ENCODE measurements at places on chromosomes 1 and 21.
A peak's percentile ranks its signal among the peaks of the same experiment; 100 is the strongest.

DNA sequence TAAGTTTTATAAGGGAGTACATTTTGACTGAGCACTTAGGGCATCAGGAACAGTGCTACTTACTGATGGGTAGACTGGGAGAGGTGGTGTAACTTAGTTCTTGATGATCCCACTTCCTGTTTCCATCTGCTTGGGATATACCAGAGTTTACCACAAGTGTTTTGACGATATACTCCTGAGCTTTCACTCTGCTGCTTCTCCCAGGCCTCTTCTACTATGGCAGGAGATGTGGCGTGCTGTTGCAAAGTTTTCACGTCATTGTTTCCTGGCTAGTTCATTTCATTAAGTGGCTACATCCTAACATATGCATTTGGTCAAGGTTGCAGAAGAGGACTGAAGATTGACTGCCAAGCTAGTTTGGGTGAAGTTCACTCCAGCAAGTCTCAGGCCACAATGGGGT, 41.3 kb upstream of the LAMC2 start:
- DNase-seq, result no peak

GRCh38 chr1:37152491-37152890, 118.2 kb upstream of the GRIK3 start:
- DNase-seq, result no peak

- no peak for DNase-seq
Measured at GRCh38 chr1:38560457-38560856, 299.1 kb downstream of the RRAGC start.

GRCh38 chr1:43121256-43121900, 50.7 kb downstream of the EBNA1BP2 start:
- DNase-seq, result no peak

DNA sequence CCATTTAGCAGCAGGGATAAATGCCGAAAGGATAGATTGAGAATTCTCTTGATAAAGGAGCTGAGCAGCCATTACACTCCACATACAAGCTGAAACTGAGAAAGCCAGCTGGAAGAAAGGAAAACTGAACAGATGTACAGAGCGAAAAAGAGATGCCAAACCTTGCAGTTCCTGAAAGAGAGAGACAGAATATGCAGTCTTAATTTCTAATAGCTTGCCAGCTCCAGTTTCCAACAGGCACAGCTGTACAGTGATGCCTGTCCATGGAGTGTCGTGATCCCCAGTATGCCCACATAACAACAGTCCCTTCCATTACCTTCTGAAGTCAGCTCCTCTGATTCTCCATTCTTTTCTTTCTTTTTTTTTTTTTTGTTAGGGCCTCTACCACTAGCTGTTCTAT, 22.7 kb downstream of the ABL2 start:
- no peak for DNase-seq

DNA sequence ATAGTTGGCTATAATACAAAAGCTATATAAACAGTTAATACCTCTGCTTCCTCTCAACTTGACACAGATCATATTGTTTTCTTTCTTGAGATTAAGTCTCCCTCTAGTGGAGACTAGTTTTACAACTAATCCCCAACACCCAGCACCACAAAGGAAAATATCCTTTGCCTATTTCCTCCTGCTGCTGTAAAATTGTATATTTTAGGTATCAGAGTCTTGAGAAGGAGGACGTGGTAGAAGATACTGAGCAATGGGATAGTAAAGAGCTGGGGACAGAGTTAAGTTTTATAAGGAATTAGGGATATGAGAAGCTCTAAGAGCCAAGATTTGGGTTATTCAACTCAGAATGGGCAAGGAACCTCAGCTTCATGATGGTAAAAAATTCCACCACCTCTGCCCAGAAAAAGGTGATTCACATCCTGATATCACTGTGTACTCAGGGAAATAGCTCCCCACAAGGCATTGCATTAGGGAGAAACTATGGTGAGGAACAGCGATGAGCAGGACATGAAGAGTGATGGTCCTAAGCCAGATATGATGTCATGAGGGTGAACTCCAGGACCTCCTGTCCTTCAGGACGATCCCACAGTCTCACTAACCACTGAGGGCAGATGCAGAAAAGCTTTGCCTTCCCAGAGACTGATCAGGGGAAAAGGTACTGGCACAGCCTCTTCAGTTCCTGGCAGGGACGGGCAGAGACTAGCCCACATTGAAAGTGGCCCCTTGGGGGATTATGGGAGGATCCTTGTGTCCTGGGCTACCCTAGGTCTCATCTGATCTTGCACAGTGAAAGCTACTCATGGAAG, 14.7 kb upstream of the CFAP126 start:
- peak; percentile 87 for DNase-seq

DNA sequence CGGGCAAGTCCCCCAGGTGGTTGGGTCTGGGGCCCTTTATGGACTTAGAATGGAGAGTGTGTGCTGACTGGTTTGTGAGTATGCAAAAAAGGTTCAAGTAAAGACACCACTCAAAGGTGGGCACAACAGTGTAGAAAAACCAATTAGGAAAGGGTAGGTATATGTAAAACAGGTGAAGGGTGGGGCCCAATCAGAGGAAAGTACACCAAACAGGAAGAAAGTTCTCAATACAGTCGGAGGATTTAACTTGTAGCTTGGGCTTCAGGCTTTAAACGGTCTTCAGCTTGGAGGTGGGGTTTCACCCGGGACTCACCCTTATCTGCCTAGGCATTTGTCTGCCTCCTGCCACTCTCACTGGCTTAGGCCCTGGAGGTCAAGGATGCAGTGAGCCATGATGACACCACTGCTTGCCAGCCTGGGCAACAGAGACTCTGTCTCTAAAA, 6.8 kb upstream of the PUM1 start:
- DNase-seq, result no peak

GRCh38 chr1:228463559-228464455, 23.4 kb upstream of the RNF187 start:
- peak; percentile 29 for DNase-seq

- no peak for DNase-seq
Measured at GRCh38 chr1:53552146-53552861, 93.1 kb downstream of the DMRTB1 start.

- no peak for DNase-seq
Measured at GRCh38 chr1:27527890-27528817, 38.2 kb upstream of the WASF2 start.

GRCh38 chr1:67843331-67843730, 10.1 kb upstream of the GNG12 start:
- DNase-seq, result no peak

DNA sequence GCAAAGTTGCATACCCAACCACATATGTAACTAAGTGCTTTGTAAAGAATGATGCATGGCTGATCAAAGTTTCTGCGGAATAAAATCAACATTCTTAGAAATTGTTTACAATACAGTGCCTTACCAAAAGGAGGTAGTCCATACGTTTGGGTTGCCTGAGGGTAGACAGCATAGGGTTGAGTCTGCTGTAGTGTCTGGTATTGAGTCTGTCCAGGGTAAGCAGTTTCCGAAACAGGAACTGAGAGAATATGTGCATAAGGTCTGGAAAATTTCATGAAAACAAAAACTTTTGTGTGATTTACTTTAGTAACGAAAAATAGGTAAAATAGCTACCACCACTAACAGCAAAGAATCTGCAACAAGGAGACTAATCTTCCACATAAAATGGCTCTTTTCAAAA, 53.0 kb downstream of the EYA3 start:
- DNase-seq, result no peak

GRCh38 chr1:200741551-200742207, 3.0 kb downstream of the CAMSAP2 start:
- DNase-seq, result no peak

DNA sequence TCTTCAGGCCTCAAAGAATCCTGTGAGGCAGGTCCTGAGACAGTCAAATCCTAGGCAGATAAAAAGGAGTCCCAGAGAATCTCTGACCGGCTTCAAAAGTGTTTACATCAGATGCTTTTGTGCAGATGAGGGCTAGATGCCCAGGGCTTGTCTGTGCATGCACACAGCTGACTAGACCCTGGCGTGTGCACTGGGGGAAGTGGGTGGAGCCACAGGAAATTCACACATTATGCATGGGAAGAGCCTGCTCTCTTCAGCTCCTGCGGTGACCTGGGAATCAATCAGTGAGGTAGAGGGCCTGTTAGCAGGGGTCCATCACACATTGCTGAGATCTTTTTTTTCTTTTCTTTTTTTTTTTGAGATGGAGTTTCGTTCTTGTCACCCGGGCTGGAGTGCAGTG, 36.6 kb upstream of the NHLH2 start:
- DNase-seq, result peak; percentile 11

- DNase-seq, result no peak
Measured at GRCh38 chr1:179168536-179168935, 60.9 kb downstream of the ABL2 start.

- DNase-seq, result no peak
Measured at GRCh38 chr1:172138634-172139033, 281.9 kb upstream of the C1orf105 start.

GRCh38 chr1:119302011-119302410, 66.6 kb upstream of the HAO2 start:
- no peak for DNase-seq

DNA sequence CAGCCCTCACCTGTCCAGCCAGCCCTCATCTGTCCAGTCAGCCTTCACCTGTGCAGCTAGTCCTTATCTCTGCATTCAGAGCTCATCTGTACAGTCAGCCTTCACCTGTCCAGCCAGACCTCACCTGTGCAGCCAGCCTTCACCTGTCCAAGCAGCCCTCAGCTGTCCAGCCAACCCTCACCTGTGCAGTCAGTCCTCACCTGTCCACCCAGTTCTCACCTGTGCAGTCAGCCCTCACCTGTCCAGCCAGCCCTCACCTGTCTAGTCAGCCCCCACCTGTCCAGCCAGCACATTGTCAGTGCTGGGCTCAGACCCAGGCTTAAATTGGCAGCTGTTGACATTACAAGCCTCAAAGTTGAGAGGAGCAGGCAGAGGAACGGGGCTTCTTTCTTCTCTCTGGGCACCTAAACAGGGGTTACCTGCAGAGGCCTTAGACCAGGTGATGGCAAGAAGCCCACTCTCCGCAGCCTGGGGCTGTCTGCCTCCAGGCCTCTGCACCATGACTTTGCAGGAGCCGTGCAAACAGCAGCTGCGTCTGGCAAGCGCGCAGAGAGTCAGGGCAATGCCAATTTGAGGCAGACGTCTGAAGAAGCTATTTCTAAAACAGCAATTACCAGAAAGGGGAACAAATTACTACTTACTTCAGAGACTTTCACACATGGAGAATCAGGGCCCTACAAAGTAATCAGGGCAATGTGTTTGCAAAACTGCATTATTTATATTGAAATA, 506.1 kb downstream of the NPHP4 start:
- no peak for DNase-seq

DNA sequence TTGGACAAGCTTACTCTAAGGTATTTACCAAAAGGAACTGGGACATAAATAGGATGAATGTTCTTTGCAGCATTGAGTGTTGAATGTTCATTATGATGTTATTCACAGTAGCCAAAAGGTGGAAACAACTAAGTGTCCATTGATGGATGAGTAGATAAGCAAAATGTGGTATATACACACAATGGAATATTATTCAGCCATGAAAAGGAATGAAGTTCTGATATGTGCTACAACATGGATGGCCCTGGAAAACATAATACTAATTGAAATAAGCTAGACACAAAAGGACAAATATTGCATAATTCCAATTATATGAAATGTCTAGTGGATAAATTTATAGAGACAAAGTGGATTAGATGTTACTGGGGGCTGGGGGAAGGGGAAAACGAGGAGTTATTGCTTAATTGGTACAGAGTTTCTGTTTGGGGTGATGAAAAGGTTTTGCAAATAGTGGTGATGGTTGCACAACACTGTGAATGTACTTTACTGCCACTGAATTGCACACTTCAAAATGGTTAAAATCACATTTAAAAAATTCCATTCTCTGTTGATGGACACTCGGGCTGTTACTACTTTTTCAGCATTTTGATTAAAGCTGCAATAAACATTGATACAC, 2.9 kb downstream of the MTARC1 start:
- peak; percentile 28 for DNase-seq

GRCh38 chr1:203083463-203083921, 2.3 kb downstream of the MYOG start:
- DNase-seq, result no peak

DNA sequence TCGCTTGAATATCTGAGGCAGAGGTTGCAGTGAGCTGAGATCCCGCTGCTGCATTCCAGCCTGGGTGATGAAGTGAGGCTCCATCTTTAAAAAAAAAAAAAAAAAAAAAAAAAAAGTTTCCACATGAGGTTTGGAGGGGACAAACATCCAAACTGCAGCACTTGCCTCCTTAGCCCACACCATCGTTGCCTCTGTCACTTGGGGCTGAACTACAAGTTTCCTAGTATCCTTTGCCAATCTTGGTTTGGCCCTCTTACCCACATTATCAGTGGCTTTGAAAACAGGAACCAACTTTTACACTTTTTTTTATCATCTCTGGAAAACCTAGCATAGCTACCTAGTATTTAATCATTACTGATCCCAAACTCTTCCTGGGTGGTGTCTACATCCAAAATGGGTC, 59.2 kb downstream of the CLSTN1 start:
- no peak for DNase-seq

DNA sequence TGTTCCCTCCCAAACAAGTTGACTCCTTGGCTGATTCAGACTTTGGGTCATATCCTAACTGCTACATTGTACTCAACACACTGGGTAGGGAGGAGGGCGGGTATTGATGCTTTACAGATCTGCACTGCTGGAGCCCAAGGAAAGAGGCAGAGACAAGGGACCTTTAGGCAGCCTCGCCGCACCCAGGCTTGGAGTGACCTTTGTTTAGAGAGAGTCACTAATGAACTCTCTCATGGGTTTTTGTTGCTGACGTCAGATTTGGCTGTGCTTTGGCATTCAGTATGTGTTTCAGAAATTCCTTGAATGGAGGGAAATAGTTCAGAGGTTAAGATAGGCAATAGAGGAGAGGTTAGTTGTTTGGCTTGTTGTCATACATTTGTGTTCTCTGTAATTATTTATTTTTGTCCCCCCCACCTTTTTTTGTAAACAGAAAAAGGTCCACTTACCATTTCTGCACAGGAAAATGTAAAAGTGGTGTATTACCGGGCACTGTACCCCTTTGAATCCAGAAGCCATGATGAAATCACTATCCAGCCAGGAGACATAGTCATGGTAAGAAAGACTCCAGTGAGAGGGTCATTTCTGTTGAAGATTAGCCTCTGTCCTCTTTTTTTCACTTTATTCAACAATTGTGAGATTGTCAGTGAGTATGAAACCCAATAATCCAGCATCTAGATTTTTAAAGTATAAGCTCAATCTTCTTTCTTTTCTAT, 116.1 kb downstream of the ATP5PO start:
- peak; percentile 29 for DNase-seq

- DNase-seq, result no peak
Measured at GRCh38 chr1:230877146-230877923, 9.0 kb upstream of the C1orf198 start.

DNA sequence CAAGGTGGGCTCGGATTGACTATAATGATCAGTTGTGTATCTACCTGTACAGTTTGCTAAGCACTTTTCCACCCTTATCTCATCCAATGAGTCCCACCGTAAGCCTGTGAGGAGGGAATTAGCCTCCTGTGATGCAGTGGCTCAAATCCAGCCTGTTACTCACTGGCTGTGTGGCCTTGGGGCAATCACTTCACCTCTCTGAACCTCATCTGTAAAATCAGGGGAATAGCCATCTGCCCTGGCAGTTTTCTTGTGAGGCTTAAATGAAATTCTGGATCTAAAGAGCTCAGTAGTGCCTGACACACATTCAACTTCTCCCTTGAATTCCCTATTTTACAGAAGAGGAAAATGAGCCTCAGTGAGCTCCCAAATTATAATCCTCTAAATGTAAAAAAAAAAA, 7.4 kb upstream of the EXTL1 start:
- DNase-seq, result no peak

- peak; percentile 32 for DNase-seq
Measured at GRCh38 chr1:91564888-91565701, 64.4 kb downstream of the CDC7 start.

- no peak for DNase-seq
Measured at GRCh38 chr1:244289991-244290785, 161.5 kb downstream of the ADSS2 start.
